GM12878 (cell line): ENCODE measurements at places on chromosomes 5 and 9. TPM values are rescaled to one million over a fixed set of nuclear protein-coding genes. Genes with fewer than 3 reads are reported as not detected.

GRCh38 chr9:21395778-21396717, 10.8 kb upstream of the IFNA2 start:
- DNase-seq = no peak
- H3K36me3 ChIP-seq = no peaks in the 10 kb centered on the region
- peak overlapping the region; percentile 68 for H3K4me3 ChIP-seq
- no peaks in the 10 kb centered on the region for H3K27me3 ChIP-seq
- no peak overlapping the region for H3K27ac ChIP-seq
- H3K4me1 ChIP-seq = peaks cover 3% of the 10 kb centered on the region; the same call in 1 of the 2 replicates

DNA sequence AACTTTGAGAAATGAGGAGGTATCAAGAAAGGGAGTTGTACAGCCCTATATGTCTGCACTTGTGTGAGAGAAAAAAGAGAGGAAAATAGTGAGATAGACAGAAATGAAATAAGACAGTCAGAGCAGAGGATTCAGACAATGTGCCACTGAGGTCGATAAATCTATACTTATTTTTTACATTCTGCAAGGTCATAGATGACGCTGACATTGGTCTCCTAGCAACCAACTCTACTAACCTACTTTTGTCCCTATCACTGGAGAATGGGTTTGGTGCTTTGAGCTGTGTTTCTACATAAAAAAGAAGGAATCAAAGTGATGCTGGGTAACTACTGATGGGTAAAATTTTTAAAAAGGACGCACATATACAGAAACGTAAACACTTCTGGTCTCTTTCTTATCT, 573.3 kb upstream of the RORB start:
- no peak overlapping the region for H3K4me3 ChIP-seq
- H3K27me3 ChIP-seq = no peaks in the 10 kb centered on the region
- no peak for DNase-seq
- H3K27ac ChIP-seq = no peak overlapping the region
- H3K36me3 ChIP-seq = no peaks in the 10 kb centered on the region

GRCh38 chr5:73776405-73776804, 150.4 kb downstream of the ARHGEF28 start:
- no peak overlapping the region for H3K4me3 ChIP-seq
- no peaks in the 10 kb centered on the region for H3K36me3 ChIP-seq
- H3K27me3 ChIP-seq = no peaks in the 10 kb centered on the region
- no peaks in the 10 kb centered on the region for H3K4me1 ChIP-seq

PPP6C gene
- total RNA-seq = 41.2 and 43.4 TPM in 2 replicates
